Stimulated activated CD4-positive, alpha-beta T cell treated with anti-CD3 and anti-CD28 coated beads, TNF-alpha, amount 100 ng/mL, for 4 hours (primary cell): ENCODE measurements at places on chromosomes 2 and 18.

DNA sequence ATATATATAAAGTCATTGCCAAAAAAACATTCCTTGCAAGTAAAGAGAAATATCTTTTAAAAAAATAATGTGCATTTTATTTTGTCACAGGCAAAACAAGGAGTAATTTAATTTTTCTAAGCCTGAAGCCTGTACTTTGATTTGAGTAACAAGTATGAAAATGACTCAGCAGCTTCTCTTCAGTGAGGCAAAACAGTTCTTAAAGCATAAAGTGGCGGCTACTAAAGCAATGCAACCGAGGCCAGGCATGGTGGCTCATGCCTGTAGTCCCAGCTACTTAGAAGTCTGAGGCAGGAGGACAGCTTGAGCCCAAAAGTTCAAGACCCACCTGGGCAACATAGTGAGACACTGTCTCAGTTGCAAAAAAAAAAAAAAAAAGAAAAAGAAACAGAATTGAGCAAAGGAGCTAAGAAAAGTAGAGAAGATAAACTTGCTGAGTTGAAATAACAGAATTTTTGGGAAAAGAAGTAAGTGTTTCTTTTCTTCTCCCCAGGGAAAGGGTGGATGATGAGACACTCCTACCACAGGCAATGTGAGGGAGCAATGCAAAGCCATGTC lies 29.6 kb downstream of the DOK1 start:
- DNase-seq = no peak

DNA sequence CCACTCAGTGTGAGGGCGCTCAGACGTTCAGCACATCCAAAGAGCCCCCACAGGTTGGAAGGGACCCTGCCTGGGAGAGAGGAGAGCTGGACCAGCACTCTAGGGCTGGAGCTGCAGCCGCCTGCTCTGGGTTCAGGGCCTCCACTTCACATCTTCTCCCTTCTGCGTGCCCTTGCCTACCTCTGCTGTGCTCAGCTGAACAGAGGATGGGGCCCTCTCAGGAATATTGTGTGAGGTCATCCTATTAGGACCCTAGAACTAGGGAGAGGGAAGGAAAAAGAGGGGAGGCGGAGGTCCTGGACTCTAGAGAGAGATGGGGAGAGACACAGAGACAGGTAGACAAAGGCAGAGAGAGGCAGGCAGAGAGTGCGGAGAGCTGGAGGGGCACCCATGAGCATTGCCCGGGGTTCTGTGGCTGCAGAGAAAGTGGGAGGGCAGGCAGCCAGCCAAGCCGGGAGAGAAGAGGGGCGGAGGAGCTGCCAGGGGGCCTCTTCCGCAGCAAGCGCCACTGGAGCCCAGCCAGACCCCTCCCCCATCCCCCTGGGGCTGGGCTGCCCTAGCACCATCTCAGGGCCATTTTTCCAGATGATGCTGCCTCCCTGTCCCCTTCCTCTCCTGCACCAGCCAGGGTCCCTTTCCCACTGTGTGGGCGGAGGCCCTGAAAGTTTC lies 8.3 kb upstream of the TNS1 start:
- DNase-seq = no peak

GRCh38 chr2:174970092-174970491 lies 35.1 kb downstream of the CHN1 start:
- no peak for DNase-seq

- DNase-seq = no peak
Measured at GRCh38 chr18:64044616-64045015, 74.7 kb downstream of the SERPINB8 start.
